ENCODE measurements at places on chromosomes 13 and 19.
A peak's percentile ranks its signal among the peaks of the same experiment; 100 is the strongest.

DNA sequence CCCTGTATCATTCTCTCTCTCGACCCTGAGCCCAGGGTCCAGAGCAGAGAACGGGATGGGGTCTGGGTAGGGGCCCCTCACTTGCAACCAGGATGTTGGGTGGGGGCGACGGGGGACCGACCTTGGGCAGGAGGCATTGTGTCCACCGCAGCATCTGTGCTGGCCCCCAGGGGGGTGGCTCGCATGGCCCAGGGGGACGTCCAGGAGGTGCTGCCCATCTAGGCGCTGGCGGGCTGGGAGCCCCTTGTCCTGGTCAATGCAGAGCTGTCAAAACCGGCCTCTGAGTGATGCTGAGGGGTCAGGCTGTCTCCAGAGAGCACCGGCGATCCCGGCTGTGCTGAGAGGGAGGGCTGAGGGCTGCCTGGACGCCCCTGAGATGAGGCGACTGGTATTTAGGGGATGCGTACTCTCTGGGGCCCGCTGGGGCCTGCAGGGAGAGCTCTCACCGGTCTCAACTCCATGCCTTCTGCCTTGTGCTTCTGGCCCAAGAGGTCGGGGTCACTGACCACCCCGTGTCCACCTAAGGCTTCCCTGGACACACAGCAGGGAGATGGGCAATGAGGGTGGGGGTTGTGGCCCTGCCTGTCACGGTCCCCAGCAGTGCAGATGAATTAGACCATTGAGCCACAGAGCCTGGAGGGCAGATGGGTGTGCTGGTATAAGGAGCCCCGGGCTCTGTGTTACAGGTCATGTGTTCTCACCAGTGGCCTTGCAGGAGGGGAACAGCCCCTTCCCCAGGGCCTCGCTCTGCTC, 8.6 kb downstream of the RPS9 start:
- no peak for DNase-seq

DNA sequence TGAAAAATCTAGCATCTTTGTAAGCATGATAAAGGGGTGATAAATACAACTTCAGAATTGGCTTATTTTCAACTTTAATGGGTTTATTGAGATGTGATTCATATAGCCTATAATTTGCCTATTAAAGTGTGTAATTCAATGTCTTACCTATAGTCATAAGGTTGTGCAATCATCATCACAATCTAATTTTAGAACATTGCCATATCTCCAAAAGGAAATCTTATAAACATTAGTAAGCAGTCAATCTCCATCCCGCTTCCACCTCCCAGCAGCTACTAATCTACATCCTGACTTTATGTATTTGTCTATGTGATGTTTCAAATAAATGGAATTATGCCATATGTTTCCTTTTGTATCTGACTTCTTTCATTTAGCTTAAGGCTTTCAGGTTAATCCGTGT, 145.2 kb upstream of the KLHL1 start:
- no peak for DNase-seq

- no peak for DNase-seq
Observed at GRCh38 chr13:83286737-83287136, 595.5 kb downstream of the SLITRK1 start.

DNA sequence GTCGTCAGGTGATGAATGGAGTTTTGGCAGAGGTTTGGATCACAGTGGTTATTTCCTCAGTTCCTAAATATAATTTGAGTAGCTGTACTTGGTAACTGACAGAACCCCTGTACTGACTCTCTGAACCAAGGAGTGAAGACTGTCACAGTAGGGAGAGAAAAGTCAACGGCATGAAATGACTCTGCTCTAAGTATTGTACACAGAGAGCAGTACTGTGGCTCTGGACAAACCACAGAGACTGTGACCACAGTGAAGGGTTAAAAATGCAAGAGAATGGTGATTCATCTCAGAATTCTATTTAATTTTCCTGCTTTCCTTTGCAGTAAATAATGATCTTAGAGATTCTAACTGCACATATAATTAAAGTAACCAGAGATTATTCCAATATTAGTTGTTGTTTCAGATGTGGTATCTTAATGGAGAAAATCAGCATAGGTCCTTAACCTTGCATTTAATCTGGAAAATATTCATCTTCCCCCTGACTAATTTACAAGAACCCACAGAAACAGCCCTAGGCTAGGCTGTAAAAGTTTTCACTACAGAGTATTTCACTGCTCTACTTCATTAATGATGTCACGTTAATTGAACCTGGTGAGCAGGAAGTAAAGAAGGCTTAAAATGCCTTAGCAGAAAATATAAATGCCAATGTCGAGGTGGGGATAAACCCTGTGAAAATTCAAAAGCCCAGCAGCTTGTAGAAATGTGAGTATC, 221.9 kb downstream of the LIG4 start:
- DNase-seq: no peak

DNA sequence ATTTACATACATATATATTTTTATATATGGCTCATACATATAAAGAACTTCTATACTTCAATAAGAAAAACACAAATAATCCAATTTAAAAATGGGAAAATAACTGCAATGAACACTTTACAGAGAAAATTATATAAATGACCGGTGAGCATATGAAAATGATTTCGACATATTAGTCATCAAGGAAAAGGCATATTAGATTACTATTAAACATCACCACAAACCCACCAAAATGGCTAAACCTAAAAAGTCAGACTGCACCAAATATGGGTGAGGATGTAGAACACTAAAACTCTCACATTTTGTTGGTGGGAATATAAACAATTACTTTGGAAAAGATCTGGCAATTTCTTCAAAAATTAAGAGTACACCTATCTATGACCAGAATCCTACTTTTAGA, 316.2 kb downstream of the ENOX1 start:
- no peak for DNase-seq

DNA sequence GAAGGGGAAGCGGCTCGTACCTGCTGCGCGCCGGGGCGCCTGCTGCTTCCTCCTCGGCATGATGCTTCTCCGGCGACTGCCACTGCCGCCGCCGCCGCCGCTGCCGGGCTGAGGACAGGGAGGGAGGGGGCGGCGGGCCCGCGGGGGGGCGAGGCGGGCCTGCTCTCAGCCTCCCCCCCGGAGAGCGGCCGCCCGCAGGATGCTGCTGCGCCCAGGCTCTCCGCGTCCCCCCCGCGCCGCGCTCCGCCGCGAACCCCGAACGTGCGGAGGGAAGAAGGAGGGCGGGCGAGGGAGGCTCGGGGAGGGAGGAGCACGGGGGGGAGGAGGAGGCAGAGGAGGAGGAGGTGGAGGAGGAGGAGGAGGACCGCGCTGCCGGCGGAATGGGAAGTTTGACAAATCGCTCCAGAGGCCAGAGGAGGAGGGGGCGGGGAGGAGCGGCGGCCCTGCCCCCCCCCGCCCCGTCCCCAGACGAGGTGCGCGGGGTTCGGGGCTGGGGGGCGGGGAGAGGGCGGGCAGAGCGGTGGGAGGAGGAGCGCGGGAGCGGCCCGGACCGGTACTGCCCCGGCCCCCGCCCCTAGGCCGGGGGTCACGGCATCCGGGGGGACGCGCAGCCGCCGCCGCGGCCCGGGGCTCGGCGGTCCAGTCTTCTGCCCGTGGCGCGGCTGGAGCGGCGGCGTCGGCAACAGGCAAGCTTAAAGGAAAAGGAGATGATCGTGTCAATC, at the start of gene TSHZ3:
TSHZ3 (minus strand) TSS at position 277 of the 722 bp plus-strand sequence; CDS start at position 60, 217 bp downstream.
- DNase-seq: peak; percentile 53

DNA sequence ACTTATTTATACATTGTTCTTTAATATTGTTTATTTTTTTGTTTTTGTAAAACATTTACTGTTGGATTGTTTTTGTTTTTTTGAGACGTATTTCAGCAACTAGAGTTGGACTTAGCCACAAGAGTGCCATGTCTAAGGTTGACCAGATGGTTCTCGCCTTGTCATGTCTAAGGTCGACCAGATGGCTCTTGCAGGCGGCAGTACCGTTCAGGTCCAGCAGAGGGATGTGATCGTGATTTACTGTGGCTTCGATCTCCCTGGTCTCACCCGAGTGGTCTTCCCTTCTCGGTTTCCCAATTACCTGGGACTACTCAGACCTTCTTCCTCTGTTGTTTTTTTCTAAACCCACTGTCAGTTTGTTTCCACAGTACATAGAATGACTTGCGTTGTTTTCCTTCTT, 1438.6 kb downstream of the UQCRFS1 start:
- no peak for DNase-seq

DNA sequence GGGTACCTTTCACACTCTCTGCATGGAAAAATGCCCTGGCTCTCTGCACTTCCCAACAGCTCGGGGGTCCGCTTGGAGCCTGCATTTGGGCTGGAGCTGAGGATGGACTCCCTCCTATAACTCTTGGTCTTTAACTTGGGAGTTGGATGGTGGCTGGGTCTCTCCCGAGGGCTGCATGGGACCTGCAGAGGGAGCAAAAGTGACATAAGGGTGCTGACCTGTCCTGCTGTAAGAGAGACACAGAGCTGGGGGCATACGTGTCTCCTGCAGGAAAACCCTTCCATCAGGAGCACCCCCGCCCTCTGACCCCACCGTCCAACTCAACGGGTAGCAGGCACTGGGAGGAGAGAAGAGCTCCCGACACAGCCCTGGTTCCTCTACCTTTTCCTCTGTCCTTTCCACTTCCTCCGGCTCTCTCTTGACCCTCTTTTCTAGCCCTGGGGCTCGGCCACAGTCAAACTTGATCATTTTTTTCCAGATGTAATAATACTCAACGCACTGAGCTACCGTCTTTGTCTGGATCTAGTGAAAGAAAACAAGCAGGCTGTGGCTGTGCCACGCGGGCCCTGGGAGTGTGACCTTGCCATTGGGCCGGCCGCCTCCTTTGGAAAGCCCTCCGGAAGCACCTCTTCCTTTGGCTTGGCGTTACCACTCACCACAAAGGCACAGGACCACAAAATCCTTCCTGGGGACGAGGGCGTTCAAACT, 6.8 kb upstream of the NAPA start:
- DNase-seq: no peak

- no peak for DNase-seq
Observed at GRCh38 chr13:91185294-91185863, 162.1 kb upstream of the MIR17HG start.

- DNase-seq: no peak
Observed at GRCh38 chr19:20078581-20079031, 806 bp downstream of the ZNF90 start.

GRCh38 chr19:7119582-7119981, 50.1 kb downstream of the ZNF557 start:
- DNase-seq: no peak

- DNase-seq: no peak
Observed at GRCh38 chr13:91647361-91647990, 249.1 kb downstream of the GPC5 start.

GRCh38 chr19:1251330-1252220, 3.2 kb downstream of the MIDN start:
- peak; percentile 65 for DNase-seq

- DNase-seq: no peak
Observed at GRCh38 chr19:45527731-45528130, 20.5 kb downstream of the VASP start.

- no peak for DNase-seq
Observed at GRCh38 chr19:38710928-38711725, 33.1 kb downstream of the CAPN12 start.

DNA sequence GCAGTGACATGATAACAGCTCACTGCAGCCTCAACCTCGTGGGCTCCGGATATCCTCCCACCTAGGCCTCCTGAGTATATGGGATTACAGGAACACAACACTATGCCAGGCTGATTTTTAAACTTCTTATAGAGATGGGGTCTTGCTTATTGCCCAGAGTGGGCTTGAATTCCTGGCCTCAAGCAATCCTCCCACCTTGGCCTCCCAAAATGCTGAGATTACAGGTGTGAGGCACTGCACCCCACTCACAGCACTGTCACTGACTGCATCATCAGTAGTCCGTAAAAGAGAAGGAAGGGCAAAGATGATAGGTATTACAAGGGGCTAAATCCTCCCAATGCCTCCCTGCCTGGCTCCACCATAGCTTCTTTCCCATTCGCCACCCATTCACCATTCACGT, 4.1 kb downstream of the RHPN2 start:
- no peak for DNase-seq

DNA sequence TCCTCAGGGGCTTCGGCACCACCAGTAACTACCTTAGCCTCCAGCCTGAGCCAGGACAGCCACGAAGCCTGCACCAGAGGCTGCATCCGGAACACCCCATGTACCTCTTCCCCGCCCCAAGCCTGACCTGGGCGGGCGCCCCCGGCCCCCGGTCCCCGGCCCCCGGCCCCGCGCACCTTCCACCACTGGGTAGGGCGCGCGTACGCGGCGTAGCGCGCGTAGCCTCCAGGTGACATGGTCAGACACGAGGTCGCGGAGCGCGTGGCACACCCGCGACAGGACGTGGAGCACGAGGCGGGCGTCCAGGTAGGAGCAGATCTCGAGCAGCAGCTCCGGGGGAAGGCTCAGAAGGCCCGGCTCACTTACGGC, 450 bp downstream of the FBXW9 start:
- no peak for DNase-seq

DNA sequence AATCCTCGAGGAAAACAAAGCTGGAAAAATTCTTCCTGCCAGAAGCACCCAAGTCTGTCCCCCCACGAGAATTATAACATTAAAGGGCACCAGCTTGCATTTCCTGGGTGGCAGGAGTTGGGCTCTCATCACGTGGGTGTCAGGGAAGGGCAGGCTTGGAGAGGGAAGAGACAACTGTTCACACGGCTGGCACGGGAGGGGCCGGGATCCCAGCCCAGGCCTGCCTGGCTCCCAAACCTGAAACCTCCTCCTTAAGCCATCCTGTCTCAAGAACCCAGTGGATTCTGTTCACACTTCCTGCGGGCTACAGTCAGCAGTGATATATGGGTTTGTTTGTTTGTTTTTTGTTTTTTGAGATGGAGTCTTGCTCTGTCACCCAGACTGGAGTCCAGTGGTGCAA, 12.2 kb downstream of the GRIK5 start:
- DNase-seq: no peak

GRCh38 chr13:41268764-41269163, 5.4 kb upstream of the MTRF1 start:
- DNase-seq: no peak

DNA sequence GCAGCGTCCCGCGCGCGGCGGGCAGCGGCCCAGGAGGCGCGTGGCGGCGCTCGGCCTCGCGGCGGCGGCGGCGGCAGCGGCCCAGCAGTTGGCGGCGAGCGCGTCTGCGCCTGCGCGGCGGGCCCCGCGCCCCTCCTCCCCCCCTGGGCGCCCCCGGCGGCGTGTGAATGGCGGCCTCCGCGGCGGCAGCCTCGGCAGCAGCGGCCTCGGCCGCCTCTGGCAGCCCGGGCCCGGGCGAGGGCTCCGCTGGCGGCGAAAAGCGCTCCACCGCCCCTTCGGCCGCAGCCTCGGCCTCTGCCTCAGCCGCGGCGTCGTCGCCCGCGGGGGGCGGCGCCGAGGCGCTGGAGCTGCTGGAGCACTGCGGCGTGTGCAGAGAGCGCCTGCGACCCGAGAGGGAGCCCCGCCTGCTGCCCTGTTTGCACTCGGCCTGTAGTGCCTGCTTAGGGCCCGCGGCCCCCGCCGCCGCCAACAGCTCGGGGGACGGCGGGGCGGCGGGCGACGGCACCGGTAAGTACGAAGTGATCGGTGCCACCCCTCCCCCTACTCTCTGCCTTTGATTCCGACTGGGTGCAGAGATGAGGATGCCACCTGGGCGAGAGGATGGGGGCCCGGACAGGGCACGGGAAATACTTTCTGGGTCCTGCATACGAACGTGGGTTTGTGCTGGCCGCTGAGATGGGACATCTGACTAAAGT, 874 bp downstream of the TRIM28 start:
- peak; percentile 62 for DNase-seq

Data from stimulated activated CD4-positive, alpha-beta T cell treated with anti-CD3 and anti-CD28 coated beads, TNF-alpha, amount 100 ng/mL, for 24 hours (primary cell).